ENCODE measurements at places on chromosomes 5 and 9. TPM values are rescaled to one million over a fixed set of nuclear protein-coding genes. Genes with fewer than 3 reads are reported as not detected.

Gene PCSK1
- total RNA-seq = 1.6 TPM

Gene SHC3
- total RNA-seq = 1.1 TPM

Gene C1QTNF2
- 0.79 TPM for total RNA-seq

Gene SLC46A2
- total RNA-seq = not detected

Gene IL4
- total RNA-seq = not detected

Gene SPATA31C1
- total RNA-seq = not detected

Gene SLC6A19
- 106 TPM for total RNA-seq

Gene PCDHA9
- total RNA-seq = 0.37 TPM

Gene ADGRV1
- total RNA-seq = 37.0 TPM

Gene PCSK5
- total RNA-seq = 114 TPM

DNA sequence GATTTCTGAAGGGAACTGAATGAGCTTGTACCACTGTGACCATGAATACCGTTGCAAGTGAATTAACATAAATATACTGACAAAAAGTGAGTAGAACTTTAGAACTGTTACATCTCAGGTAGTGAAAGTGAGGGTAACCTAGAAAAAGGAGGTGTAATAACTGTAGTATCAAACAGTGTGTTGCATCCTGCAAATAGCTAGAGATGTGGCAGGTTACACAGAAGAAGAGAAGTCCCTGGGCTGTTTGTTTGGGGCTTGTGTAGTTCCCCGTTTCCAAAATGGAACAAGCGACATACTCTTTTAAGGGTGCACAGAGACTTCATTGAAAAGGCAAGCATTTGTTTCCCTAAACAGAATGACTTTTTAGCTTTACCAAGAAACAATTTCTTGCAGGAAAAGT is 214.8 kb downstream of the NR3C1 start:
- H3K36me3 ChIP-seq = no peaks in the 10 kb centered on the region
- no peaks in the 10 kb centered on the region for H3K4me1 ChIP-seq
- DNase-seq = no peak
- H3K27me3 ChIP-seq = no peaks in the 10 kb centered on the region

DNA sequence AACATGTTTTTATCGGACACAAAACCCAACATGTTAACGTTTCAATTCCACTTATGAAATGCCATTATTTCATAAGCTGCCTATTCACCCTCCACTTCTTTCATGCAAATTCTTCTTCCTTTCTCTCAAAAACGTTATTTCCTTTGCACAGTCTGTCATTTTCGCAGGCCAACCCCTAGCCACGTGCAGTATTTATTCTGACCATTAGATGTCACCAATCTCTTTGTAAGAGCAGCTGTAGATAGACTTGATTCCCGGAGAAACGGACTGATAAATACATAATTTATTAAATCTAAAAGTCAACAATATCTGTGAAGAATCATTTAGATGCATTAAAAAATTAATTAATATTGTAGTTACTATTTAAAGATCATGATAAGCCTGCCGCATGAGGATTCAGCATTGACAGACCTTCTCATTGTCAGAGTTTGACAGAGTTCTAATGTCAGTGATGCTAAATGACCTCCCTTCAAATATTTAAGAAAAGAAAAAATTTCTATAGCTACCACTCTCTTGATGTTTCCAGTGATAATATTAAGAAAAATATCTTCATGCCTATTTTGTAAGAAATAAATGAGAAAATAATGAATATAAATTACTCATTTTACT is 933.6 kb downstream of the CDH12 start:
- no peak overlapping the region for H3K27ac ChIP-seq
- H3K27me3 ChIP-seq = no peaks in the 10 kb centered on the region
- H3K4me1 ChIP-seq = no peaks in the 10 kb centered on the region
- H3K36me3 ChIP-seq = no peaks in the 10 kb centered on the region

DNA sequence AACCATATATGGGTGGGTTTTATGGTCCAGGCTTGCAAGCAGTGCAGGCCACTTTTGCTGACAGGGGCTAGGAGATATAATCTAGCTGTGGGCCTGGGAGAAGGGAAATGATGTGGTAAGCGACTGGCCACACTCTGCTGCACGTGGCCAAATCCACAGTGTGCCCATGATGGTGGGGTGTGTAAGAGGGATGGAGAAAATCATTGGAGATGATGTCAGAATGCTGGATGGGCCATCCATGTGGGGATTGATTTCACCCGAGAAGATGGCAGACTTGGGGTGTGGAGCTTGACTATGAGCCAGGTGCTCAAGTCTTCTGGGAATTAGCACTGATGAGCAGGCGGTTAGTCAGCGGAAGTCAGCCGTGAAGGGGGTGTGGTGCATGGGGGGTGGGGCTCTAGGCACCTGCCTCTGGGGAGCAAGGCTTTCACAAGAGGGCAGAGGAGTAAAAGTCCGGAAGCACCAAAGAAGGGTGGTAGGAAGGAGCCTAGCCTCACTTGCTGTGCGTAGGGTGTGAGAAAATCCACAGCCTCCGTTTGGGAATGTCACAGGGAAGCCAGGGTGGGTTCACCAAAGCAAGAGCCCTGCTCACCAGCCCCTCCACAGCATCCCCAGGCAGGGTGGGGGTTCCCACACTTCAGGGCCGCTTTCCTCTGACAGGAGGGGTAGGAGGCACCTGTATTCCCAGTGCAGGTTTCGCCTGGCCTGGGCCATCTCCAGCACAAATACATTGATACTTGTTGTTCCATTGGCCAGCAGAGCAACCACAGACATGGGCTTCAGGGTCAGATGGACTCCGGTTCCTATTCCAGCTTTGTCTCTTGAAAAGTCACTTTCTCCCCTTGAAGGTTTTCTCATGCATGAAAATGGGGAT is 44.5 kb upstream of the ANGPTL2 start:
- H3K4me1 ChIP-seq = no peaks in the 10 kb centered on the region
- H3K27me3 ChIP-seq = no peaks in the 10 kb centered on the region
- DNase-seq = peak; percentile 26
- H3K36me3 ChIP-seq = no peaks in the 10 kb centered on the region

GRCh38 chr5:53063791-53064190 is 45.8 kb downstream of the MOCS2 start:
- H3K4me3 ChIP-seq = no peak overlapping the region
- no peaks in the 10 kb centered on the region for H3K36me3 ChIP-seq
- no peaks in the 10 kb centered on the region for H3K27me3 ChIP-seq

- H3K27ac ChIP-seq = no peak overlapping the region
- H3K36me3 ChIP-seq = peaks cover 57% of the 10 kb centered on the region
- no peaks in the 10 kb centered on the region for H3K4me1 ChIP-seq
- no peak for DNase-seq
Measured at GRCh38 chr5:140524003-140524402, 23.5 kb upstream of the EIF4EBP3 start.

GRCh38 chr9:14962193-14962882 is 52.1 kb upstream of the FREM1 start:
- no peaks in the 10 kb centered on the region for H3K36me3 ChIP-seq
- no peaks in the 10 kb centered on the region for H3K27me3 ChIP-seq
- H3K4me3 ChIP-seq = no peak overlapping the region
- no peak for DNase-seq
- no peak overlapping the region for H3K27ac ChIP-seq
- no peaks in the 10 kb centered on the region for H3K4me1 ChIP-seq

- peak overlapping the region; percentile 34 for H3K27ac ChIP-seq
- no peak overlapping the region for H3K4me3 ChIP-seq
- no peaks in the 10 kb centered on the region for H3K27me3 ChIP-seq
- H3K4me1 ChIP-seq = no peaks in the 10 kb centered on the region
- DNase-seq = no peak
Measured at GRCh38 chr5:34717426-34718327, 61.5 kb downstream of the RAI14 start.

- H3K4me1 ChIP-seq = peaks cover 13% of the 10 kb centered on the region
- no peak for DNase-seq
- H3K27ac ChIP-seq = no peak overlapping the region
- no peaks in the 10 kb centered on the region for H3K36me3 ChIP-seq
- peak overlapping the region; percentile 89 for H3K4me3 ChIP-seq
Measured at GRCh38 chr9:94031380-94031779, 52.9 kb upstream of the PTPDC1 start.

DNA sequence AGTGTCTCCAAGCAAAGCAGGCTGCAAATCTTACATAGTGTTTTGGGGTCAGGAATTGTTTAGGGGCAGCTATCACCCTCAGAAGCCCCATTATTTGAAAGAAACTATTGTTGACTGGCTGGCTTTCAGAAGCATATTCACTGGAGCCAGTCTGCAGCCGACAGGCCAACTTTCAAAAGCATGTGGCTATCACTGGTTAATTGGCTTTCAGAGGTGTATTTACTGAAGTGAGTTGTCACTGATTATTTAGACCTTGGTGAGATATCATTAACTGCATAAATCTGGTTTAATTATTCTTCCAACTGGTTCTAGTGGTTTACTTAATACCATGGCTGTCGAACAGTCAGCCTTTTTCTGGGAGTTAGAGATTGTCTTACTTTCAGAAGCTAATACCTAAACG is 247.0 kb downstream of the CWC27 start:
- H3K4me3 ChIP-seq = no peak overlapping the region
- DNase-seq = no peak
- H3K27me3 ChIP-seq = no peaks in the 10 kb centered on the region
- H3K36me3 ChIP-seq = no peaks in the 10 kb centered on the region
- peaks cover 6% of the 10 kb centered on the region for H3K4me1 ChIP-seq
- H3K27ac ChIP-seq = no peak overlapping the region

DNA sequence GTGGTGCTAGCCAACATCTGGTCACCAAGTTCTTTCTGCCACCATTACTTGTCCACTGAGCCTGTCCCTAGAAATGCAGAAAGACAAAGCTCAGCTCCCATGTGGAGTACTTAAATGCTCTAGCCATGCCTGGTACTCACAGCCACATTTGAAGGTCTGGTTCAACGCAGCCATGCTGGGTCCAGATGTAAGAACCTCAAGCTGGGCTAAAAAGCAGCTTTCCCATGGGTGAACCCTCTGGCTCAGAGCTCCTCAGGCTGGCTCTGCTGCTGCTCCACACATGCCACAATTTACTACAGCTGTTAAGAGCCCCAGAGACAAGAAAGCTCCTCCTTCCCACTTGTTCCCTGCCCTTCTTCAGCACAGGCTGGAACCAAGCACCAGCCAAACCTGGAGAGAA is 97.1 kb upstream of the LRRTM2 start:
- no peak overlapping the region for H3K4me3 ChIP-seq
- no peak overlapping the region for H3K27ac ChIP-seq
- peaks cover 16% of the 10 kb centered on the region for H3K4me1 ChIP-seq
- no peaks in the 10 kb centered on the region for H3K27me3 ChIP-seq
- H3K36me3 ChIP-seq = no peaks in the 10 kb centered on the region
- DNase-seq = no peak

GRCh38 chr5:14718778-14719177 is 54.3 kb downstream of the OTULIN start:
- H3K27me3 ChIP-seq = no peaks in the 10 kb centered on the region
- no peak for DNase-seq
- H3K27ac ChIP-seq = no peak overlapping the region
- H3K36me3 ChIP-seq = peaks cover 14% of the 10 kb centered on the region

- no peaks in the 10 kb centered on the region for H3K27me3 ChIP-seq
- H3K4me3 ChIP-seq = no peak overlapping the region
- H3K27ac ChIP-seq = no peak overlapping the region
- DNase-seq = peak; percentile 61
- H3K36me3 ChIP-seq = no peaks in the 10 kb centered on the region
Measured at GRCh38 chr9:108761655-108762347, 94.0 kb downstream of the ACTL7B start.

GRCh38 chr9:111925017-111925770 is 28.6 kb downstream of the UGCG start:
- H3K4me1 ChIP-seq = no peaks in the 10 kb centered on the region
- DNase-seq = no peak
- no peaks in the 10 kb centered on the region for H3K27me3 ChIP-seq
- peak overlapping the region; percentile 64 for H3K27ac ChIP-seq
- H3K4me3 ChIP-seq = no peak overlapping the region

DNA sequence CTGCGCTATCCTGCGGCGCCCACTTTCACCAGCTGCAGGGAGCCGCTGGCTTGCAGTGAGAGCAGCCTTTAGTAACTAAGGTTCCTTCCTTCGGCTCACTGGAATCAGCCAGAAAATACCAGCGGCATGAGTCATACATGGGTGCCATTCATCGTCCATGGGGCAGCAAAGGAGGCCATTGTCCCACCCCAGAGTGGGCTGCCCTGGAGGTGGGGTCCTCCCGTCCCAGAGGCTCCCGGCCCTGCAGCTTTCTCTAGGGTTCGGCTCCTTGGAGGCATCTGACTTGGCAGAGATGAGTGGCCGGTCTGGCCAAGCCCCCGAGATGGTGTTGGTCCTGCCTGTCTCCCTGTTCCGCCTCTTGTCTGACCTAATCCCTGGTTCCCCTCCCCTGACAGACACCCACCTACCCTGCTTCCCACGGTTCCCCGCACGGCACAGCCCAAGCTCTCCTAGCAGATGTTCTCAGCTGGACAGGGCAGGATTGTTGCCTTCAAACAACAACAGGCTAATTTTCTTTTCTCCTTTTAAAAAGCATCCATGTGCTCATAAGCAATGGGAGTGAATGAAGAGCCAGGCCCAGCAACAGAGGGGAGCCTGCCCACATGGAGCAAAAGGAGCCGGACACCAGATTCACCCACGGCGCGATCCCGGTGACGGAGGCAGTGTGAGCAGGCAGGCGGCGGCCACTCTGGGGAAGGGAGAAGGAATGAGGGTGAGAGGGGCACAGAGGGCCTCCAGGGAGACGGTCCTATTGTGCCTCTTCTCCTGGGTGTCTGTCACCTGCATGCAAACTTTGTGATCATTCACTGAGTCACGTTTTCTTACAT is 97.0 kb upstream of the COL5A1 start:
- no peaks in the 10 kb centered on the region for H3K4me1 ChIP-seq
- H3K36me3 ChIP-seq = no peaks in the 10 kb centered on the region
- peak overlapping the region; percentile 75 for H3K27ac ChIP-seq
- DNase-seq = no peak
- H3K4me3 ChIP-seq = no peak overlapping the region
